Activated CD8-positive, alpha-beta memory T cell treated with anti-CD3 and anti-CD28 coated beads for 1 hour (primary cell): ENCODE measurements at places on chromosomes 4 and X.

DNA sequence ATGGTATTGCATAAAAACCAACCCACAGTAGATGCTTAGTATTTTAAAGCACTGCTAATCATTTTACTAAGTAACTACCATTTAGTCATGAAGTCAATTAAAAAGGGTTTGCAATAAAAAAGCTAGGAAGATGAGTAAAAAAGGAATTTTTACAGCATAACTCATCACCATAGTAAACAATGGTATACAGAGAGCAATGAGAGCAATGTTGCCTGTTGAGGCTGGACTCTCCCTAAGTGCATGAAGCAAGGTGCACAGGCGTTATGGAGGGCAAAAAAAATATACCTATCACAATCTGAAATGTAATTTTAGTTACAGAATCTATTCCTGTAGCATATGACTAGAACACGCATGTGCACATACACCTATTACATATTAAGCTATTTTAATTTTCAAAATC lies 129.6 kb upstream of the BMP3 start:
- DNase-seq = no peak

- DNase-seq = no peak
Observed at GRCh38 chr4:110710070-110710469, 87.2 kb upstream of the PITX2 start.

- no peak for DNase-seq
Observed at GRCh38 chr4:78061939-78062570, 4.9 kb downstream of the FRAS1 start.

DNA sequence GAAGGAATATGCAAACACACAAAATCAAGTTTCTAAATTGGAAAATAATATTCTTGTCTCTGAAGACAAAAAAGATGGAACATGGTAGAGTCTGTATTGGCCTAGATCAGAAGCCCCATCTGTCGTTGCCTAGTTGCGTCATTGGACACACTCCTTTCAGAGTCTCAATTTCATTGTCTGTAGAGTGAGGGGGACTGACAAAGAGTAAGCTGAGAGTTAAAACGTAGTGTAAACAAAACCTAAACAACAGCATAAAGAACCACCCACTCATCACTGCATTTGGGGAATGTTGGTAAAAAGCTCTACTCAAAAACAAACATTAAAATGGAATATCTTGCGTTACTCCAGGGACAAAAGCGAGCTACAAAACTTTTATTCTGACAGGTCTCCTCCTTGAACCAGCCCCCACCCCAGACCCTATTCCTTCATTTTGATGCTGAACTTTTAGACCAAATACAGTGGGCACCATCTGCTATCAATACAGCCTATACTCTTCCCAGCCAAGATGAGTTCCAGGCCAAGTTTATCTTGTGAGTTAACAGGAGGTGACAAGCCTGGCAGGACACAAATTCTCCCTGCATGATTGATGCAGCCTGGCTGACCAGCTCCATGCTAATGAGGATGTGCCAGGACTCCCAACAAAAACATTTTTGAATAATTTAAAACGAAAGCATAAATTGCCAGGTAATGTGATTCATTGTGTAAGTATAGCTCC lies 125.2 kb downstream of the COL25A1 start:
- no peak for DNase-seq

DNA sequence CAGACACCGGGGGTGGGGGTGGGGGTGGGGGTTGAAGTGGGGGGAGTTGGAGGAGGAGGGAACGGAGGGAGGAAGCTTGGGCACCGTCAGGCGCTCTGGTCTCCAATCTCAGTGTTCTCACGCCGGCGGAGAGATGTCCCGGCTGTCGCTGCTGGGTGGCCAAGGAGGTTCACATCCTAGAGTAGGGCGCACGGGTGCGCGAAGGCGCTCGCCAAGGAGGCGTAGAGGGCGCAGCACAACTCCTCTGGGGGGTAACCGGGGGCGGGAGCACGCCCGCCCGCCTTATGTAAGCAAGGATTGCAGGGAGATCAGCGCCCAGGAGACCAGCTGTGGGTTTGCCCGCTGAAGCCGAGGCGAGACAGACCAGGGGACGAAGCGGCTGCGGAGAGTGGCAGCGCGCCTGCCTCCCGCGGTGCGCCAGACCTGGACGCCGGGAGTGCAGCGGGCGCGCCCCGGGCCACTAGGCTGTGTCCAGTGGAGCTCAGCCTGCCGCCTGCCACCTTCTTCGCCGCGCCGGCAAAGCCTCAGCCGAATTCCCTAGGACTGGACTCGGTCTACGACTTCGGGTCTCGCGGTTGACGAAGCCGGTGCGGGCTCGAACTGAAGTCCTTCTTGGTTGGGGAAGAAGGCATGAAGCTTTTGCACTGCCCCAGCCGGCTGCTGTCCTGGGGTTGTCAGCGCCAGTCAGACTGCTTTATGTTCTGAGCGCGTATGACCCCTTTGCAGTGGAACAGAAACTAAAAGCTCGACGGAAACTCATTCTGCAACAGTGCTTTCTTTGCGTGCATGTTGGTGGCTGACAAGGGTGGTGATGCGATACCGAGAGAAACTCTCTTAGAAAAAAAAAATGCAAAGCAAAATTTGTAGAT lies 707 bp upstream of the UNC5C start:
- DNase-seq = no peak

DNA sequence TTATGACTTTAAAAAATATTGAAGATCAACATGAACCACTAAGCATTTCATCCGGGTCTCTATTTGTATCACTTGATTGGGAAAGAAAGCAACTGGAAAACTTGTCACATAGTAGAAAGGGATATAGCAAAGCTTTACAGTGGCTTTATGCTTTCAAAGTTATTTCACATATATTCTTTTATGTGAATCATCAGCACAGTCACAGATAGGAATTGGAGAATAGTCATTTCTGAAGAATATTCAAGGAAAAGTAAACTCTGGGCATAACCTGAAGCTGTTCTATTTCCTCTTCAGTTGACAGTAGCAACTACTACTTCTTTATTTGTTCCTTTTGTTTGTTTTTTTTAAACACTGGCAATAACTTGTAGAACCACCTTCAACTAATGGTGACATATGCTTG lies 50.5 kb downstream of the MND1 start:
- DNase-seq = no peak

GRCh38 chr4:83216959-83217683 lies 67.5 kb downstream of the COQ2 start:
- DNase-seq = no peak

DNA sequence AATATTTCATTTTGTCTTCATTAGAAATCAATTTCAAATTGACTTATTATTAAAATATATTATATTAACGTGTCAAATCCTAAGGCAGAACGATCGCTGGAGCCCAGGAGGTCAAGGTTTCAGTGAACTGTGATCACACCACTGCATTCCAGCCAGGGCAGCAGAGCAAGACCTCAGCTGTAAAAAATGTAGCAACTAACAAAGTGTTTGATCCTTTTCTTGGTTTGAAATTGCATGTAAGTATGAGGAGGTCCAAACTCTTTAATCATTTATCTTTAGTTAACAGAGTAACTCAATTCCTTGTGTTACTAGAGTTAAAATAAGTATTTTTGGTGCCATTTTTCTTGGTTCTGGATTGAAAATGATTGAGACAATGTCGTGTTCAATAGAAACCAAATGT lies 1033.9 kb downstream of the NLGN4X start:
- DNase-seq = no peak

- DNase-seq = no peak
Observed at GRCh38 chr4:36854554-36854953, 390.0 kb upstream of the NWD2 start.

GRCh38 chr4:187666034-187666433 lies 329.5 kb upstream of the ZFP42 start:
- DNase-seq = no peak

DNA sequence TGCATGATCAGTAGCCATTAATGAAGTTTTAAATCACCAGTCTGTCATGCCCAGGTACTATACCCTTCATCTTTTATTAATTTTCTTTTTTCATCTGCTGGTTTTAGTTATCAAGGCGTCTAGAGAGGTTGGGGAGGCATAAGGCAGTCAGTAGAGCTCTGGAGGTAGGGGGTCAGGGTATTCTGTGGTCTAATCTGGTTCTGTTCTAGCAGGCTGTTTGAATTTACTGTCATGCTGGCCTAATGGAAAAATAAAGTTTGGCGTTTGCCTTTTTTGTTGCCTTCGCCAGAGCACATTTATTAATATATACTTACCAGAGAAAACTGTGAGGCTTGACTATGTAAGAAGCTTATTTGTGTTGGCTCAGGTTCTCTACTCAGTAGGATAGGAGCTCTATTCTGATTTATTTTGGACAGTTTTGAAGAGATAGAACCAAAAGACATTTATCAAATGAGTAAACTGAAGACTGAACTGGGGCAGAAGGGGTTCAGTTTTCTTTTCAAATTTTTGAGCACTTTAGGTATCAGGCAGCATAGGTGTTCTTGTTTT lies 46.9 kb downstream of the TMEM131L start:
- no peak for DNase-seq

DNA sequence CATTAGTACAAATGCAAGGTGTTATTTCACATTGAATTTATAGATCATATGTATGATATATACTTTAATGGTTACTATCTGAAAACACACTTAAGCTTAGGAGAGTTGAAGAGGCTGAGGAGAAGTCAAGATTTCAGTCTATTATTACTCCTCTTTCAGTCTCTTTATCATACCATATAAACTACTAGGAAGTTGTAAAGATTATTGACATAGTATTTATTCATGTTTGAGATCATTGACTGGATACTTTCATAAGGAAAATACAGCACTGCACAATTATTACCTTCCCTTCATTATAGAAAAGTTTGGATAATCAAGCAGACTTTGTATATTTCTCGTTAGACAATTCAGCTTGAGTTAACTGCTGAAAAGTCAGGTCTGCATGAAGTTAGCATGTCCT lies 10.0 kb upstream of the SGMS2 start:
- no peak for DNase-seq

GRCh38 chr4:1072830-1073446 lies 40.4 kb downstream of the RNF212 start:
- DNase-seq = no peak

GRCh38 chrX:3380603-3381002 lies 34.2 kb upstream of the MXRA5 start:
- no peak for DNase-seq

DNA sequence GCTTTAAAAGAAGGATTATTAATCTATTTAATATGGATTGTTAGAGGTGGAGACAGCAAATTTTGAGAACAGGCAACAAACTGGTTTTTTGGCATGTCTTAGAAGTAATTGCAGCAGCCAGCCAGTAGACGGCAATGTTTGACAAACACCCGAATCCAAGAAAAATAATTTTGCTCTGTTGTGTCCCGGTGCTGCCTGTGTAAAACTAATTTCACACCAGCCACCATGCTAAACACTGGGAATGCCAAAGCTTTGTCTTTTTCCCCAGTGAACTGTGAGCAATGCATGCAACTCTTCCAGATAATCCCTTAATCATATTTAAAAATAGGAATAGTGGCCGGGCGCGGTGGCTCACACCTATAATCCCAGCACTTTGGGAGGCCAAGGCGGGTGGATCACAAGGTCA lies 25.9 kb downstream of the SMIM31 start:
- DNase-seq = no peak

- DNase-seq = no peak
Observed at GRCh38 chr4:85086721-85087120, 120.2 kb upstream of the WDFY3 start.

- no peak for DNase-seq
Observed at GRCh38 chr4:30726090-30726675, 6.0 kb downstream of the PCDH7 start.
